ENCODE measurements at places on chromosomes 4 and X.
A peak's percentile ranks its signal among the peaks of the same experiment; 100 is the strongest.

GRCh38 chrX:3678328-3678727, 35.1 kb downstream of the PRKX start:
- no peak for DNase-seq

DNA sequence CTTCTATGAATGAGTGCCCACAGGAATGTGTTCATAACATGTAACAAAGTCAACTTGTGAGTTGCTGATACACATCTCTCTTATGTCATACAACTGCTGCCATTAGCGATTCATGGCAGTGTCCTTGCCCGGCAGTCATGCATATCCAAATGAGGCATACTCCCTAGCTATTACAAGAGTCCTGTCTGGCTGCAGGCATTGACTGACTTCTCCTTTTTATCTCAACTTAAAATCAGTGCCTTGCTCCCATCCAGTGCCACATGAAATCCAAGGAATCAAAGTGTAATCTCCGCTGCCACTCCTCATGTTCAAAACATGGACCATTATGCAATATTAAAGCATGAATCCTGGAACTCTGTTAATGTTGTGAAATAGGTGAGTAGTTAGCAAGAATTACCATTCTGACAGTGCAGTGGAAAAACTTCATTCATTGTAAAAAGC, 348.9 kb upstream of the FTHL17 start:
- no peak for DNase-seq

- no peak for DNase-seq
Observed at GRCh38 chr4:175412161-175412560, 399.9 kb downstream of the GPM6A start.

- DNase-seq: no peak
Observed at GRCh38 chr4:69044247-69044646, 52.0 kb upstream of the UGT2B7 start.

GRCh38 chrX:102063445-102064074, 61.9 kb upstream of the TCEAL2 start:
- DNase-seq: no peak

DNA sequence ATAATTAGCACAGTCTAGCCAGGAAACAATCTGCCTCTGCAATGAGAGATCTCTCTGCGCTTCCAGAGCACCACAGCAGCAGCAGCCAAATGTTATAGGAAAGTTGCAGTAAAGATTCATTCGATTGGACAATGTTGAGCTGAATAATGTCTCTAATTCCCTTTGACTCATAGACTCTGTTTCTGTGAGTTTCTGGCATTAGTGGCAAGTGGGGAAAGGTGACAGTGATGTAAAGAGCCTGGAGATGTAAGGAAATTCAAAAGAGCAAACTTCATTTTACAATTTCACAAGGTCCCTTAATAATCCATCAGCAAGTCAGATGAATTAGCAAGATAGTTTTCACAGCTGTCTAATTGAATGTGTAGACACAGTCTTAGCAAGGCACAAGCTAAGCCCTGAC, 184.4 kb downstream of the VEGFC start:
- DNase-seq: no peak

GRCh38 chrX:9285342-9285771, 179.5 kb upstream of the TBL1X start:
- peak; percentile 62 for DNase-seq

DNA sequence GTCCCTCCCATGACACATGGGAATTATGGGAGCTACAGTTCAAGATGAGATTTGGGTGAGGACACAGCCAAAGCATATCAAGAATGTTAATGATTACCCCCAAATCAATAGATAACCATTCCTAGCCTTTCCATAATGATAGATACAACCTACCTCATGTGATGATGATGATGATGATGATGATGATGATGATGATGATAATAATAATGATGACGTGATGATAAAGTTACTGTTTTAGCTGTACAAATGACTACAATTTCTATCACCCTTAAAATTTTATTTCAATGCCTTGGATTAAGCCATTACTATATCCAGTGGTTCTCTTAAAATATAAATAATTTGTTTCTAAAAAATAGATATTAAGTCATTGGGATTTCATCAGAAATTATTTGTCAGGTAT, 55.2 kb upstream of the NLGN4X start:
- DNase-seq: no peak

GRCh38 chr4:21819086-21819485, 129.5 kb downstream of the KCNIP4 start:
- no peak for DNase-seq

DNA sequence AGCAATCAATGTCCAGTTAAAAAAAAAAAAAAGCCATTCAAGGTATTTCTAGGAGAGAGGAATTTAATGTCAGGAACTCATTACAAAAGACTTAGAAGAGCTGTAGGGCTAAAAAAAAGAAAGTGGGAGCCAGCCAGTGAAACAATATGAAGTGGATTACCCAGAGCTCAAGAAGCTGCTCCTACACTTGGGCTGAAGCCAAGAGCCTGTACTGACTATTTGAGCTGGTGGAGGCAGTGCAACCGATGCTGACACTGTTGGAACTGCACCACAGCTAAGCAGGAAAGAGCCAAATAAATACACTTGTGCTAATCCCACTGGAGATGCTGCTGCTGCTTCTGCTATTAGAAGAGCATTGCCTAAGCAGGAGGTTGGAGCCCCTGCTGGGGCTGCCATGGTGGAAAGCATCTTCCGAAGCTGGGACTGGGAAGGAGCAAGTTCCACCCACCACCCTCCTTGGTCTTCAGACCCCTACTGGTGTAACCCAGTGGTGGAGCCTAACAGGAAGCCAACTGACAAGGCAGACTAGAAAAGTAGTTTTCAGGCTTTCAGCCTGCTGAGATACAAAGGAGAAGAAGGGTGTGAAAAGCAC, 65.4 kb downstream of the CXXC4 start:
- no peak for DNase-seq

- no peak for DNase-seq
Observed at GRCh38 chr4:74397748-74398426, 32.9 kb downstream of the EREG start.
